ENCODE measurements at places on chromosomes 4 and X.

DNA sequence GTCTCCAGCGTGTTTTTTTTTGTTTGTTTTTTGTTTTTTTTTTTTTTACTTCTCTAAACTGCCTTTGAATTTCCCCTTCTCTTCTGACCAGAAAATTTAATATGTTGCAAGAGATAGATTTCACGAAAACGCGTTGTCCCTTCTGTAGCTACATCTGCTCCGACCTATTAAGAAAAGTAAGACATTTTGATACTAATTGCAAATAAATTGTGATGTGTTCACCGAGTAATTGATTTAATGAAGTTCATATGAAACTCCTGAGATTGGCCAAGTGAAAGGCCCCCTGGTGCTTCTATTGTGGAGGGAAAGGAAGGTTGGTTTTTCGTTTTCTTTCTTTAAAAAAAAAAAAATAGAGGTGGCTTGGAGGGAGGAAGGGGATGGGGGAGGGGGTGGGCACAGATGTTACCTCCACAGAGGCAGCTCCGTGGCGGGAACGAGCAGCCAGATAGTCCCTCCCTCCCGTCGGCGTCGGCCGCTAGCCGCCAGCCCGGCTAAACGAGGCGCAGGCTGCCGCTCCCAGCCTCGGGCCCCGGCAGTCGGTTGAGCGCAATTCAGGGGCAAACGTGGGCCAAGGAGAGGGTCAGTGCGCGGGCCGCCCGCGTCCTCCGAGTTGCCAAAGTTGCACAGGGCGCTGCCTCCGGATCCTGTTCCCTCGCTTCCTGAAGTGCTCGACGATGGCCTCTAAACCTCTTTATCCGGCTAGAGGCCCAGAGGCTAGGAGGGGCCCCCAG lies 139.1 kb upstream of the ZIC3 start:
- DNase-seq = no peak

DNA sequence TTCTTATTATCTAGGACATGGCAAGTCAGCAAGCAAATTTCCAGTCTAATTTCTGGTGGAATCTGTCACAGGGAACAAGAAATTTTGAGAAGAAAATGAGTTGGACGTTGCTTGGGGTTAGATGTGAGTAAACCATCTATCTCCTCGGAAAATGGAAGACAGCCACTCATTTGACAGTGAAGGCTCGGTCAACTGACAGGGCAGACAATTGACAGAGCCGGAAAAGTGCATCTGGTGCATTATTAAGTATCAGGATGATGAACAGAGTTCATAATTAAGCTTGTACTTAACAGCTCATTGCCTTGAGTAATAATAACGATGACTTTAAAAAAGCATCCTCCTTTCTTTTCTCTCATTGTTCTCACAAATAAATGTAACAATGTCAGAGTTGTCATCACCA lies 168.4 kb downstream of the MAD2L1 start:
- DNase-seq = no peak

DNA sequence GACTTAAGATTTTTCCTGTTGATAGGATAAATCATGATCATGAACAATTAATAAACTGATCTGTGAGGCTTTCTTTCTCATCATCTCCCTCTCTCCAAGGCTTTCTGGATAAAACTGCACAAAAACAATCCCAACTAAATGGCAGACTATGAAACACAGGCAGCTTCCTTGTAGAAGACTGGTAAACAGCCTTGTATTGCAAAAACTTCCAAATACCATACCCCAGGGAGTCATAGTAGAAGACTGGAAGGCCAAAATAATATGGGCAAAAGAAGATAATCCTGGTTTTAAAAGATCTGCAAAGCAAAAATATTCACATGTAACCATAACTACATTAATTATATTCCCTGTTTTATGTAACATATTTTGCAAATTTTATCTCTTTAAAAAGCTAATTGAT lies 113.0 kb downstream of the ANAPC10 start:
- DNase-seq = no peak

- DNase-seq = no peak
Observed at GRCh38 chrX:16476692-16477091, 173.3 kb upstream of the S100G start.

GRCh38 chr4:23276076-23276475 lies 583.3 kb downstream of the GBA3 start:
- DNase-seq = no peak

DNA sequence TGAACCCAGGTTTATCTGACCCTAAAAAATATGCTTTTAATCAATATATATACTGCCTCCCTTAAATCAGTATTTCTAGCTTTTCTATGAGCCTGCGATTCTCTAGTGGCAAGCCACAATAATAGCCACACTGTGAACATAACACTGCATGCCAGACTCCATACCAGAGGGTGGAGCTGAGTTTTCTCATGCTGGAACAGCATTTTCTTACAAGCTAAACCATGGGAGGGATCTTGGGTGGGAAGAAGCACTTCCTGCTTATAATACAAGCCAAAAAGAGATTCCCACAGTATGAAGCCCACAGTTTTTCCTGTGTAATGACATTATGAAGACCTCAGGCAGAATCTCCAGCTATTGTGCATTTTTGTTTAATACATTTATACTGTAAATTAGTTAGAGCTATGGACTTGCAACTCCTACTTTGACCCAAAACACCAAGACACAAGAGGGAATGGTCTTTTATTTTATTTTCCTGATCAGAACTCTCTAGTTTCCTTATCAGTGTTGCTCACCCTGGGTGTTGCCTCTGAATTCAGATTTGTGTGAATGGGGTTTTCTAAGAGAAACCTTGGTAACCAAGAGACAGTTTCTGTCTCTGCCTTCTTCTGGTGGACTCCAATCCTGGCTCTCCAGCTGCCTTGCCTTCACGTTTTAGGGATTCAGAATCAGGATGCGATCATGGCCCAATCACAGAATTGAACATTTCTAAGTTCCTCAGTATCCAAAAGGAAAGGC lies 74.5 kb upstream of the EOLA2 start:
- no peak for DNase-seq

DNA sequence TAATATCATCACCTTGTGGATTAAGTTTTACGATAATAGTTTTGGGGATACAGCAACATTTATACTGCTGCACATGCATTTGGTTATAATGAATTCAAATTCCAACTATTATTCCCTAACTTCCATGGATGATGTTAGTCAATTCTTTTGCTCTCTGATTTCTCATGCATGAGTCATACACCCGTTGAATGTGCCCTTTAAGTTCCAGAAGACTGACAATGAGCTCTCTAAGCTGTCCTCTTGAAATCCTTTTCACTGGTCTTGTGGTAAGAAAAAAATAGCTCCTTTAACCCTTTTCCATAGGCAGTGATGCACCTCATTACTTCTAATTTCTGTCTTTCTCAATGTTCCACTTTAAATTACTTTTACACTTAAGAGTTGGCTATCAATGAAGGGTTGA lies 1095.2 kb upstream of the POU3F4 start:
- no peak for DNase-seq

DNA sequence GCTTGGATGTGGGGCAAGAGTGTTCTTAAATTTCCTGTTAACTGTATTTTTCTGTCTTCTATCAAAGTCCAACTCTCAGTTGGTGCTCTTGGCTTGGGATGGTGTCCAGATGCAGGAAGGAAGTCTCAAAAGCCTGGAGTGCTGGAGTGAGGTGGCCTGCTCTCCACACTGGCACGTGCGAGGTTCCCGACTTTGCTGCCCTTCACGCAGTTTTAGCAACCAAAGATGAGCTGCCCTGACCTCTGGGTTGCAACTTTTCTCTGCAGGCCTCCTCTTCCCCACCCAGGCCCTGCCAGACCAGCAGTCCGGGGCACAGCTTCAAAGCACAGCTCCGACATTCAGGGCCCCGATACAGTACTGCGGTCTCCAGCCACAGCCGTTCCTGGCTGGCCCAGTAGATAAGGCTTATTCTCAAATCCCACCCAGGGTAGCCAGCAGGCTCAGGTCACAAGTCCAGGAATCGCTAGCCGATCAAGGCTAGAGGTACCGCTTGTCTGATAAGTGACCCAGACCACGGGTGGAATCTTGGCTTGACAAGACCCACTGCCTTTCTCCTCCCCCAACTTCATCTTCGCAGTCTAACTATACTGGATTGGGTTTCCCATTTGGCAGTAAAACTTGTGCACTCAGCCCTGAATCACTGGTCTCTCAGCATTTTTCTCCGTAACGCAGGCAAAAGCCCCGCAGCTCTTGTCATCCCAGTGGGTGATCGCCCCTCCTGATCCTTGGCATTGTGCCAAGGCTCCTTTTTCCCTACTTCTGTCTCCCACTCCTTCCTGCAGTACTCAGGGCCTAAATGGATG lies 21.8 kb upstream of the JADE1 start:
- no peak for DNase-seq

- DNase-seq = no peak
Observed at GRCh38 chr4:62135565-62136156, 935.5 kb downstream of the ADGRL3 start.

DNA sequence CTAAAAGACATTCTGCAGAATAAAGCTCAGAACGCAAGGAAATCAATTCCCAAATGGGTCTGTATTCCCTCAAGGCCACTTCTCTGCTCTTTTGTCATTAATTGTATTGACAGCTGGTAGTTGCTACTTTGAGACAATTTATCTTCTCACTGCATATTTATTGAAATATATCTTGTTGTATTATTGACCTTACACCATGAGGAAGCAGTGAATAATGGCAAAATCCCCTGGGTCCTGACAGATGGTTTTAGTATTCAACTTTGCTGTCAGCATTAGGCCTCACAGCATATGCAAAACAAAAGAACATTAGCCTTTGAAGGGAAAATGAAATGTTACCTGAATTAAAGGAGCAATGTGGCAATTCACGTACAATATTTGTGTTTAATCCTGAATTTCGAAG lies 406.1 kb upstream of the TRAM1L1 start:
- DNase-seq = no peak

- no peak for DNase-seq
Observed at GRCh38 chrX:119833905-119834304, 18.9 kb downstream of the UPF3B start.

- DNase-seq = no peak
Observed at GRCh38 chr4:150590631-150591030, 8.7 kb downstream of the MAB21L2 start.

GRCh38 chr4:108224611-108225053 lies 55.9 kb upstream of the LEF1 start:
- no peak for DNase-seq

DNA sequence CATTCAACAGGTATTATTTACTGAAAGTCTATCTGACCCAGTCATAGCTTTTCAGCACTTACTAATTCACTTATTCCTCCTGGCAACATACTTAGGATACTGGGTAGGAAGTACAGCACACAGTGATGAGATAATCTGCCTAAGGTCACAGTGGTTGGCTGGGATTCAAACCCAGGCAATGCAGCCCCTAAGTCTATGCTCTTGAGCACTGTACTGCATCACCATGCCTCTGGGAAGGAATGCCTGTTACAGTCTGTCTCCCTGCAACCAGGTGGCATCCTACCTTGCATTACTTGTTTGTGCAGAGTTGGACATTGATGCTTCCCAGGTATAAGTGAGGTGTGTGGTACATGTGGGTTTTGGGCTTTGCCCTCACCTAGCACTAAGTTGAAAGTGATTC lies 21.5 kb upstream of the LRAT start:
- no peak for DNase-seq

DNA sequence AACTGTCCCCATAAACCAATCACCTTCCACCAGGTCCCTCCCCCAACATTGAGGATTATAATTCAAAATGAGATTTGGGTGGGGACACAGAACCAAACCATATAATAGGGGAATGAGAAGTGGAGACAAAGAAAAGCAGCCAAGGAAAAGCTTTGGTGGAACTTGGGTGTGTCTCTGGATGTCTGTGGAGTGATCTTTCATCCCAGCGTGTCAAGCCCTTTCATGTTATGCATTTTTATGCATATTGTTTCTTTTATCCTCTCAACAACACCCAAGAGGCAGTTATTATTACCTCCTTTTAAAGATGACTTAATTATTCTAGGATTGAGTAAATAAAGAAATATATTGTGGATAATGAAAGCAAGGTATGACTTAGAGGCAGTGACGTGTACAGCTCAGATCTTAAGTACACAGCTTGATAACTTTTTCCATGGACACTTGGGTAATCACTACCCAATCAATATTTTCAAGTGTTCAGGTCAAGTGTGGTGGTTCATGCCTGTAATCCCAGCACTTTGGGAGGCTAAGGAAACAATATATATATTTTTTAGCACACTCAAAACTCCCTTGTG lies 42.6 kb upstream of the HOPX start:
- DNase-seq = no peak

GRCh38 chr4:113815826-113816225 lies 54.3 kb upstream of the CAMK2D start:
- DNase-seq = no peak

DNA sequence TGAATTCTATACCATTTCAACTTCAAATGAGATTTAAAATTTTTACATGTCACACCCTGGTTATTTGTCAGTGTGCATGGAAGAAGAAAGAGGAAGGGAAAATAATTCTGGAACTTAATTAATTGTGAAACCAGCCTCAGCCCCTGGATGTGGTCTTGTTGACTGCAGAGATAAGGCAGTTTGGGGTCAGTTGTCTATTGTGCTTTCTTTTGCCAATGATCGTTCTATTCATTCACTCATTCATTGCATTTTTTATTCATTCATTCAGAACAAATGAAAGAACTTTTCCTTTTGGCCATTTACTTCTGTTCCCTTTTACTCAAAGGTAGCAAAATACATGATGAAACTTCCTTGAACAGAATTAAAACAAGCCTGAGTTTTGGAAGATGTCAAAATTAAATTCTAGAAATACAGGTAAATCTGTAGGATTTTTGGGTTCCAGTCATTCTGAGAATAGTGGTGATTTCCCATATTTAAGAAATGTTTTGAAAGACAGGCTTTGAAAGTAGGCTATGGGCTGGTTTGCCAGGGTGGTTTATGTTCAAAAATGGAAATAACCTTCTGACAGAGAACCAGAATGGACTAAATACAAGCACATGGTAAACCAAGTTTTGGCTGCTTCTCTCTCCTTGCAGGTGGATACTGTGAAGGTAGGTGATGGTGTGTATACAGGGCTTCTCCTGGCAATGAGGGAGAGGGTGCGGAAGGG lies 35.7 kb downstream of the PARM1 start:
- no peak for DNase-seq

GRCh38 chr4:148850257-148850995 lies 408.2 kb upstream of the NR3C2 start:
- no peak for DNase-seq

- DNase-seq = no peak
Observed at GRCh38 chrX:133444196-133444595, 28.9 kb upstream of the GPC4 start.

GRCh38 chr4:7414736-7415510 lies 19.8 kb downstream of the PSAPL1 start:
- DNase-seq = no peak

DNA sequence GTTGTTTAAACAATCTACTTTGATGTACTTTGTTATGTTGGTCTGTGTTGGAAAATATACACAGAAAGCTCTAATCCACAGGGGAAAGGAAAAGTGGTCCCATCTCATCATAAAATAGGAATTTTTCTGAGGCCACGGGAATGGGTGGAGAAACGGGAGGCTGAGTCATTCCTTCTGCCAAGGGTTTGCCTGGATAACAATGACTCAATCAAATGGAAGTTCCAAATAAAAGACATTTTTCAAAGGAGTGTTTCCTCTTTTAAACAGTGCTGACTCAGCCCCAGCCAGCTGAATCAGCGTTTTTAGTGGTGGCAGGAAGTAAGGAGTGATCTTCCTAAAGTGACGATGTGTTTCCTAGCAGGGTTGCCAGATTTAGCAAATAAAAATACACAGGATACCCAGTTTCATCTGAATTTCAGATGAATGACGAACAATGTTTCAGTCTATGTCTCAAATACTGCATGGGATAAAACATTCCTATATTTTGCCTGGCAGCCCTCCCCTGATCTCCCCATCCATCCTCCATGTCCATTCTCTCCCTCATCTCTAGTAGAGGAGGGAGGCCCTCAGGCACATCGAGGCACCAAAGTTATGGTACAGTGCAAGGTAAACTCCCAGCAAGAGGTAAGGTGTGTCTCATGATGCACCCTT lies 345.4 kb upstream of the GATB start:
- DNase-seq = no peak
